ENCODE measurements at places on chromosomes 6 and 20. TPM values are rescaled to one million over a fixed set of nuclear protein-coding genes. Genes with fewer than 3 reads are reported as not detected.
A peak's percentile ranks its signal among the peaks of the same experiment; 100 is the strongest.

PRKN gene
- 0.18 TPM for total RNA-seq

DNA sequence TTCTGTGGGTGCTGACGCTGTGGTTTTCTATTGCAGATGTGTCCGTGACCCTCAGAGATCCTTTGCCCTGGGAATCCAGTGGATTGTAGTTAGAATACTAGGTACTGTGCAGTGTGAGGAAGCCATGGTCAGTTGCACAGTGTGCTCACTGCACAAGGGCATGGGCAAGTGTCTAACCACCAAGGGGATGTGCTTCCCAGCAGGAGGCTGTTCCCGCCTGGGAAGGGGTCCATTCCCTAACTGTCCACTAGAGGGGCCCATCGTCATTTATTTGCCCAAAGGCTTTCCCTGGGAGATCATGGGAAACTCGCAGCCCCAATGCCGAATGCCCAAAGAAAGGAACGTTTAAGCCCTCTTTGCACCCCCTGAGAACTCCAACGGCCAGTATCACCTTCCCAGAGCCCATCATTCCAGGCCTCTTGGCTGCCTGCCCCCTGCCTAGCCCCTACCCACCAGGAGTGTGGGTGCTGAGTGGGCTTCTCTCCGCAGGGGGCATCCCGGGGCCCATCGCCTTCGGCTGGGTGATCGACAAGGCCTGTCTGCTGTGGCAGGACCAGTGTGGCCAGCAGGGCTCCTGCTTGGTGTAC, 26.2 kb downstream of the SLCO4A1 start:
- peak; percentile 75 for DNase-seq

DNA sequence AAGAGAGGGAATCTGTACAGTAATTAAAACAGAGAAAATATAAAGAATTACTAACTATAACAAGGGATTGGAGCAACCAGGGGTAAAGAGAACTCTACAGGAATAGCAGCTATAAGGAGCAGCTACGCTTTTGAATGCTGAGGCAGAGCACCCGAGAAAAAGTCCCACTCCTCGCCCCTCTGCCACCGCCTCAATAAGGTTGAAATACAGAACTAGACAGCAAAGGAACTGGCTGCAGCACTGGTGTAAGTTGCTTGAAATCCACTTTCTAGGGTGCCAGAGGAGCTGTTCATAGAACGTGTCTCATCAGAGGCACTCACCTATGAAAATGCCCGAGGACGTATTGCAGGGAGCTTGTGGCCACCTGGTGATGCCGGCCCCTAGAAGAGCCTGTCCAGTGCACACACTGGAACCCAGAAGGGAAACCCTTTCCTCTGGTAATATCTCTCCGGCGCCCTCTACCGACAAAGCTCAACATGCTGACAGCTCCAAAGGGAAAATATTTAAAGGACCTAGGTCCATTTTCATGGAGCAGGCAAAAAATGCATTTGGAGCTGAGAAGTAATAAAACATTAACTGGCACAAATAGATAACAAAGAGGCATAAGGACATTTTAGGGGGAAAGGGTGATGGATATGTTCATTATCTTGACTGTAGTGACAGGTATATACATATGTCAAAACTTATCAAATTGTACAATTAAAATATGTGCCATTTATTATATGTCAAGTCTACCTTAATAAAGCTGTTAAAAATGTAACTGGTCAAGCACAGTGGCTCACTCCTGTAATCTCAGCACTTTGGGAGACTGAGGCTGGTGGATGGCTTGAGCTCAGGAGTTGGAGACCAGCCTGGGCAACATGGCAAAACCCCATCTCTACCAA, 137.4 kb upstream of the HDAC2 start:
- peak; percentile 37 for DNase-seq

ADGRF1 gene
- total RNA-seq: not detected

NKX2-4 gene
- total RNA-seq: not detected

DNA sequence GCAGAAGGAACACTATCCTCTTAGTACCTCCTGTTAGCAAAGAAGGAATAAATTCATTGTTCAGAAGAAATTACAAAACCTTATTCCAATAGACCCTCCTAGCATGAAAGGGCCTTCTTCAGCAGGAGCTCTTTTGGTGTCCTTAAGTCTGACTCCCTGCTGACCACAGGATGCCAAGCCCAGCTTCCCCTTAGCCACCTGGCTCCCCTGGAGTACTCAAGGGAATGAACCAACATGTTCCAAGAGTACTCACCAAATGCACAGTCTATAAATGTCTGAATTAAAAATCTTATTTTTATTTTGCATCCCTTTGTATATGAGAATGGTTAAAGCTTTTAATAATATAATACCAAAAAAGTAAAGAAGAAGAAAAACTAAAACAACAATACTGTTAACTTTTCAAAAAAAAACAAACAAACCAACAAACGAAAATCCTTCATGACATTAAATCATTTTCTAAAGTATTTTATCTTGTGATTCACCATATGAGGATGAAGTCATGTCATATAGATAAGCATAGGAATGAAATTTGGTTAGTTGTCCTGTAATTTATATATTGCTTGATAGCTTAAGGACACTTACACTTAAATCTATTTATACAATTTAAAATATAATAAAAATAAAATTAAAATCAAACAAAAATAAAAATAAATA, 1355.1 kb downstream of the HACE1 start:
- DNase-seq: no peak

RIPPLY2 gene
- total RNA-seq: not detected

SYNDIG1 gene
- not detected for total RNA-seq

DNA sequence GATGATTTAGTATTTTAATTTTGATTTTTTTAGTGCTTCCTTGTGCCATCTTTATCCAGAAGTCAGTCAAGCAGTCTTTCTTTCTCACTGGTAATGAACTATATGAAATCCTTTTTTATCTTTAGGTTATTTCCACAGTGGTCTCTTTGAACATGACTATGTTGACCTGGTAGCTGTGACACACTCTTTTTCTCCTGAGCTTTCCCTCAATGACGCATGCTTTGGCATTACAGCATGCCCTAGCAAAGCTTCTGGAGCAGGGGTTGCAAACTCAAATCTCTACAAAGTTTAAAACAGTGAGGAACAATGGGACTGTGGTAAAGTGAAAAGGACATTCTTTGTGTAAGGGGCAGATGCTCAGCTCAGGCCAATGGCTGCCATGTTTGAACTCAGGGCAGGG, 4.5 kb upstream of the PLAGL1 start:
- no peak for DNase-seq

- DNase-seq: no peak
Measured at GRCh38 chr20:23475395-23475794, 15.5 kb upstream of the CST8 start.

GRCh38 chr6:97656706-97657350, 373.8 kb upstream of the MMS22L start:
- DNase-seq: no peak

GRCh38 chr6:87697581-87698546, 4.2 kb downstream of the AKIRIN2 start:
- peak; percentile 52 for DNase-seq

DNA sequence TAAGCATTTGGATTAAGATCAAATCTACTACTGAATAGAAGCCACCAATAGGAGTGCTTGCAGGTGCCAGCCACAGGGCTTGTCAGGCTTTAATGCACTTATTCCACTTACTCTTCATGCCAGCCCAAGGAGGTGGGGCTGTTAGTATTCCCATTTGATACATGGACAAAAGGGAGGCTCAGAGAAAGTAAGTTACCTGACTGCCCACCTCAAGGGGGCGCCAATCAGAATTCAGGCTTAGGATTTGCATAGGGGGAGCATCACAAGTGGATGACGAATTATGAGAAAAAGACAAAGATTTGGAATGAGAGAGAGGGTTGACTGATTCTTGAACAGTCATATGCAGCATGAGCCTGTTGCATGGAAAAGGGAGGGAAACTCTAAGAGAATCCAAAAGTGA, 188.4 kb upstream of the TSHZ2 start:
- no peak for DNase-seq

DNA sequence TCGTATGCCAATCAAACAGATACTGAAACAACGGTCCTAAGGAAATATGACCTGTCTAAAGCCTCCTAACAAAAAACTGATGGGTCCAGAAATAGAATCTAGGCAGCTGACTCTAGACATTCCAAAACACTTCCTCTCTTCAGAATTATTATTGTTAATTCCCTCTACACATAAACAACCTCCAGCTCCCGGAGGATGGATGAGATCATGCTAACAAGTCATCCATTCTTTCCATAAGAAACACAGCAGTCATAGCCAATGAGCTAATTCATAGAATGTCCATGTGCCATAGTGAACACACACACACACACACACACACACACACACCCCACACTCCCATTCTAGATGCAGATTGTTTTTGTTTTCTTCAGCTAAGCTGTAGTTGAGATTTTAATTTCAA, 44.3 kb downstream of the HDGFL1 start:
- no peak for DNase-seq

BEND6 gene
- total RNA-seq: 6.4 TPM

PBOV1 gene
- total RNA-seq: not detected

- DNase-seq: peak; percentile 90
Measured at GRCh38 chr20:18496740-18497592, at the start of gene RBBP9. TSS of gene RBBP9 (minus strand) at chr20:18497225. CDS start at chr20:18497167, 58 bp downstream.

DNA sequence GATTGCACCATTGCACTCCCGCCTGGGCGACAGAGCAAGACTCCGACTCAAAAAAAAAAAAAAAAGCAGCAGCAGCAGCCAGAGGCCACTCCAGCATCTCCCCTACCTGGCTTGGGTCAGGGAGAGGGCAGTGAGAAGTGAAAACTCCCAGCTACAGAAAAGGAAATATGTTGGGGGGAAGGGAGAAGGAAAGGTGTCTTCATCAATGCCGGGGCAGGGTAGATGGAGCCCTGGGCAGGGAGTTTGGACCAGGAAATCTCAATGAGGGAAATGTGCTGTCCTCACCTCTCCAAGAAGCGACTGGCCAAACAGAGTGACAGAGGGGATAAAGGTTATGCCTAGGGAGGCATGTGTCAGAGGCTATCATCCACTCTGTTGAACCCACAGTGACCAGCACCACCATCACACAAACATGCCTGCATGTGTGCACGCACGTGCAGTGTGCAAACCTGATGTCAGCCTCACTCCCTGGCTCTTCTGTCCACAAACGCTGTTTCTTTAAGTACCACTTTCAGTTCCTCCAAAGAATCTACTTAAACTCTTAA, 887 bp upstream of the AIF1 start:
- DNase-seq: no peak

DNA sequence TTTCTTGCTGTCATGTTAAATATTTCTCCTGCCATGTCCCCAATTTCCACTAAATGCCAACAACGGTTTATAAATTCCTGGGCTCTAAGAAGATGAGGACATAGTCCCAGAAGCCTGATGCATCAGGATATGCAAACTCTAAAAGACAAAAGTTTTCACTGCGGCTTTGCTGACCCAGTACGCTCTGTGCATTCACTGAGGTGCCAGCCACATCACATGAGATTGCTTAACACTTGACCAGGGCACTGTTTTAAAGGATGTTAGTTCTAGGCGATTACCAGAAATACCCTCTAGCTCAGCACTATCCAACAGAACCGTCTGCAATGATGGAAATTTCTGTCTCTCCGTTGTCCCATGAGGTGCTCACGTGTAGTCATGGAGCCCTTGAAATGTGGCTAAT, 19.9 kb upstream of the ADTRP start:
- no peak for DNase-seq

GRCh38 chr6:39819228-39819627, 27.1 kb downstream of the DAAM2 start:
- no peak for DNase-seq

SNX21 gene
- 45.6 TPM for total RNA-seq

DNA sequence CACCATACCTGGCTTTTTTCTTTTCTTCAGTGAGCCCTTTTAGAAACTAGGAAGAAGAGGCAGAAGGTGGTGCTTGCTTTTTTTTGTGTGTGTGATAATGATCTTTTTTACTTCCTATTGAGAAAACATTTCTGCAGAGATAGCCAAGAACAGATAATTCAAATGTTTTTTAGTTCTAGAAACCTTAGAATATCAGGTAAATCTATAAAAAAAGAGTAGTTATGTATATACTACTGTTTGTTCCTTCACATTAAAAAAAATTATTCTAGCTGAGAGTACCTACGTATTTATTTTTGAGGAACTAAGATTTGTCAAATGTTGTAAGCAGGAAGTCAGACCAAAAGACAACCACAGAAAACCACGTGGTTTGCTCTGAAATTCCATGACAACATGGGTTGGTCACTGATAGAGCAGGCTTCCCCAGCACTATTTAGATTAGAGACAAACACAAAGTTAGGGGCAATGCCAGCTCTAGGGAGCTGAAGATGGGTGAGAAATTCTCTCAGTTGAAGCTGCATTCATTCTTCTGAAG, 12.8 kb downstream of the STK4 start:
- DNase-seq: no peak

GRCh38 chr6:42454428-42454791, 2.7 kb upstream of the TRERF1 start:
- DNase-seq: peak; percentile 46

DNA sequence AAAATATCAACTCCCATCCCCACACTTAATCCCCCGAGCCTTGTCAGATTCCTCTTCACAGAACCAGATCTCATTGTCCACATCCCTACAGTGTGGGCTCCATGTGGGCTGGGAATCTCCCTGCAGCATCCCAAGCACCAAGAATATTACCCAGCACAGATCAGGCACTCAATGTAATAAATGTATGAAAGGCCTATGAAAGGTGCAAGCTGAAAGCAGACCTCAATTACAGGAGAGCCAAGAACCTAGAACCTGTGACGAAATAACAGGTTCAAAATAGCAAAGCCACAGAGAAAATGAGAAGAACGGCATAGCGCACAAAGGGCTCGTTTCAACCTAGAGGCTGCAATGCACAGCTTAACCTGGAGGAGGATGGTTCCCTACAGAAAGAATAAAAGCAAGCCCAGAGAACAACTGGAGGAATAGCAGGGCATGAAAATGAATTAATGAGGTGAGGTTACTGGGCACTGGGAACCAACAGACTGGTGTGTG, 3.1 kb downstream of the SLC23A2 start:
- no peak for DNase-seq

- no peak for DNase-seq
Measured at GRCh38 chr6:154590756-154591155, 80.3 kb upstream of the CNKSR3 start.

DNA sequence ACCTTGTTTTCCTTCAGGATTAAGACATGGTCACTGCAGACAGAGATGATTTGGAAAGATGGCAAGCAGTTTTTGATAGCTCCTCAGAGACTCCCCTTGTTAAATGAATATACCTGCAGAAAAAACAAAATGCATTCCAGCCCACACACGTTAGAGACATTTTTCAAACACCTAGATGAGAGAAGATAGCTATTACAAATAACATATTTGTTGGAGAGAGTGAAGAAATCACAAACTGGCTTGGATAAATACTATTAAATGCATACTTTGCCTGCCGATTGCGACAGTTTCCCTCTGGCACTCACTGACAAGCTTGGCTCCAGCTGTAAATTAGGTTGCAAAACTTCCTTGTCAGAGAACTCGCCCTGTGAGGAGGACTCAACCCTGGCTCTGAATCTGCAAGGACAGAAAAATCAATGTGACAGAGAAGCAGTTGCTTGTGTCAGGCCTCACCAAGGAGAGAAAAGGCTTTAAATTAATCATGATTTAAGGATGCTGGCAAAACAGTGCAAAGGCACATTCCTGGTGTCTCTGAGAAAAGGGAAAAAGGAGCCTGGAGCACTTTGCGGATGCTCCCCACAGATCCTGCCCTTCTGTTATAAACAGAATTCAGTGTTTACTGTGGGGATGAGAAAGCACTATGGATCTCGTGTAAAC, 423.7 kb upstream of the MARCKS start:
- no peak for DNase-seq

VGLL2 gene
- total RNA-seq: not detected

HM13 gene
- 138 TPM for total RNA-seq

GRCh38 chr6:134464690-134465411, 146.9 kb upstream of the SGK1 start:
- no peak for DNase-seq
